ENCODE measurements at places on chromosomes 2 and 18.

DNA sequence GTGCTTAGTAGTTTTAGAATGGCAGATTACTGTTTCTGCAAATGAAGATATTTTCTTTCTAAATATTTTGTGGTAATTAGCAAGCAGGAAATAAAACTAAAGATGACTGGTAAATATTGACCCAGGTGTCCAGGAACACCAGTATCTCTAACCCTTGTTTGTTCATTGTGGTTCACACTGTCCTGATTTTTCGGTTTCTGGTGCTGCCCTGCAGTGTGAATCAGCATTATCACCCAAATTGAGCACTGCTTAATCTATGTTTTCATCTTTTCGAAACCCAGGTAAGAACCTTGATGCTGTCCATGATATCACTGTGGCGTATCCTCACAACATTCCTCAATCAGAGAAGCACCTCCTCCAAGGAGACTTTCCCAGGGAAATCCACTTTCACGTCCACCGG, 167.4 kb downstream of the CAPN13 start:
- no peak for DNase-seq

- no peak for DNase-seq
Measured at GRCh38 chr2:13986119-13986720, 646.3 kb upstream of the LRATD1 start.

DNA sequence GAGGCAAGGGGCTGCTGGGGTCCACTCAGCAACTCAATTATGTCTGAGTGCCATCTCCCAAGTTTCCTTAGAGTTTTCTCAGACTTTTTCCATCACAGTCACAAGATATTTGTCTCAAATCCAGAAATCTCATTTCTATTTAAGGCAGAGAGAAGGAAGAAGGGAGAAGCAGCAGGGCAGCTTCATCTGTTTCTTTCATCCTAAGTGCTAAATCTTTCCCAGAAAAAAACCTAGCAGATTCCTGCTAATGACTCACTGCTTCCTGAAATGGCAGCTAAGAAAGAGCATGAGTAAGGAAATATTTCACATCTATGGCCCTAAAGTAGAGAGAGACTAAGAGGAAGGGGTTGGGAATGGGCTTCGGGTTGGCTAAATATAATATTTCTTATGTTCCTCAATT, 88.0 kb downstream of the KYNU start:
- no peak for DNase-seq

DNA sequence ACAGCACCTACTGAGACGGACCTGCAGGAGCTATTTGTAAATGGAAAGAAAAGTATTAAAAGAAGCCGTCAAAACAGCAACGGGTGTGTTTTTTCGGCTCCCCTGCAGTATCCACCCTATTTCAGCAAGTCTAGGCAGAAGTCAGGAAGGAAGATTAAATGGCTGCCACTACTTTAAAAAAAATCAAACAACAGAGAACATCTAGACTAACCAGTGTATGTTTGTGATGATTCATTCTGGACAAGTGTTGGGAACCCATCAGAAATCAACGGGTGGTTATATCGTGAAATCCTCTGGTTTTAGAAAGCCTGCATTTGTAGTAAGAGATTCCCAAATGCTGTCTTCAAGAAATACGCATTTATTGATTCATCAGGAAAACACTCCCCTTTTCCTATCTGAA, 9.0 kb downstream of the PMAIP1 start:
- no peak for DNase-seq

DNA sequence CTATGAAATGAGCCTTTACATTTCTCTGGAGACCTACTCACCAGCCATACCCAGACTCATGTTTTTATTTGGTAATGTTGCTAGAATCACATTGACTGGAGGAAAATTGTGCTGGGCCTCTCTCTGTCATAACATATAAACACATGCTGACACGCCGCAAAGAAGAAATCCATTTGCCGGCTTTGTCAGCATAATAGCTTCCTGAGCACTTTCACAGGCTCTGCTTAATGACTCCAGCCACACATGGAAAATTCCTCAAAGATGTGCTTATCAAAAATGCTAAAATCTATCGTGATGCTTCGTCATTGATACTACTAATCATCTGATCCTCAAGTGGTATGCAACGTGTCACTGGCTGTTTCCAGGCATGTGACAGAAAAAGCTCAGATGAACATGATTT, 63.1 kb downstream of the RND3 start:
- DNase-seq = no peak

GRCh38 chr2:191066197-191066918, 52.4 kb upstream of the STAT1 start:
- no peak for DNase-seq

- no peak for DNase-seq
Measured at GRCh38 chr2:236572482-236572881, 2.9 kb downstream of the ACKR3 start.

- DNase-seq = no peak
Measured at GRCh38 chr2:213934560-213934959, 476.3 kb upstream of the VWC2L start.

- DNase-seq = no peak
Measured at GRCh38 chr18:74283646-74284045, 8.1 kb downstream of the CYB5A start.

- no peak for DNase-seq
Measured at GRCh38 chr2:7191932-7192331, 274.7 kb downstream of the RNF144A start.

DNA sequence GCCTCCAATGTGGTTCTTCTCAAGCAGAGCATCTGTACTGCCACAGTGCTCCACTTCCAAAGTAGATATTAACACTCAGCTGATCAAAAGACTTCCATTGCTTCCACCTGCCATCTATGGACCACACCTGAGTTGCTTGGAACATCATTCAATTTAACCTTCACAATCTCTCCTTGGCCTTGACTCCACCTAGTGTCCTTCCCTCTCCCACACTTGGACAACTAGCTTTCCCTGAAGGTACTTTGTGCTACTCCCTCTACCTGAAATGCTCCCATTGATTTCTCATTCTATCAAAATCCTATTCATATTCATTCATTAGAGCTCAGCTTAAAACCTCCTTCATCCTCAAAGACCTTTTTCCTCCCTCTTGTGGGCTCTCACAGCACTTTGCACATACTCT, 48.7 kb downstream of the SOWAHC start:
- DNase-seq = no peak

All from stimulated activated CD8-positive, alpha-beta memory T cell treated with anti-CD3 and anti-CD28 coated beads, Interleukin-4, amount 100 ng/mL, for 1 hour (primary cell).